ENCODE measurements at places on chromosomes 4 and X.

DNA sequence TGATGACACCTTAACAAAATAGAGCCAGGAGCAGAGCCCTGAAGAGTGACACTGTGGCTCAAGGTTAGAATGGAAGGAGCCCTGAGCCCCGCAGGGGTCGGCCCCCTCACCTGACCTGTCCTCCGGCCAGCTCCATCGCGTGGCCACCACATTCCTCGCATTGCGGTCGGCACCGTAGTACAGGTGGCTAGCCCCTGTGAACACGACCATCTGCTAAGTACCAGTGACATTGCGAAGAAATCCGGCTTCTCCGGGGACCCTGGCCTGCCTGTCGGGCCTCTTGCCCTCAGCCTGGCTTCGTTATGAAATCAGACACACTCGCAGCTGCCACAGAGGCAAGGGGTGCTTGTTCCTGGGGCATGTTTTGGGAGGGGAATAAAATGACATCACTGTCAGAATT is 179.0 kb downstream of the AFAP1 start:
- no peak for DNase-seq

DNA sequence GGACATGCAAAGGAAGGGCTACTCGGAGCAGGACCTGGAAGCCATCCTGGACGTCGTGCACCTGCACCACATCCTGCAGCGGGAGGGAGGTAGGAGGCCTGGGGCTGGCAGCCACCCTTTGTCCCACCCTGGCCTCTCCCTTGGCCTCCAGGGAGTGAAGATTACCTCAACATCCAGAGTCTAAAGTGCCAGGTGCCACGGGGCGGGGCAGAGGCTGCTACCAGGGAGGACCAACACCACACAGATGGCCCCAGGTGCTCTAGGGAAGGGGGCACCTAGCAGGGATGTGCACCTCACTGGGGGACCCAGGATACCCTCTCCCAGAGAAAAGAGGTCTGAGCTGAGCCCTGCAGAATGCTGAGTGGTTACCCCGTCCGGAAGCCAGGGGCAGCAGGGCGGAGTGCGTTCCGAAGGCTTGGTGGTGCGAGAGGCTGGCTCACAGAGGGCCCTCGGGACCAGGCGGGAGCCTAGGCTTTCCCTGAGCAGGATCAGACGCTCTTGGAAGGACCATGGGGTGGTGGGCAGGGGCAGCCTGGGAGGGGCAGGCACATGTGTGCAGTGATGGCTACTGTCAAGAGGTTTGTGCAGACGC is 16.1 kb downstream of the ABCD1 start:
- DNase-seq: no peak

DNA sequence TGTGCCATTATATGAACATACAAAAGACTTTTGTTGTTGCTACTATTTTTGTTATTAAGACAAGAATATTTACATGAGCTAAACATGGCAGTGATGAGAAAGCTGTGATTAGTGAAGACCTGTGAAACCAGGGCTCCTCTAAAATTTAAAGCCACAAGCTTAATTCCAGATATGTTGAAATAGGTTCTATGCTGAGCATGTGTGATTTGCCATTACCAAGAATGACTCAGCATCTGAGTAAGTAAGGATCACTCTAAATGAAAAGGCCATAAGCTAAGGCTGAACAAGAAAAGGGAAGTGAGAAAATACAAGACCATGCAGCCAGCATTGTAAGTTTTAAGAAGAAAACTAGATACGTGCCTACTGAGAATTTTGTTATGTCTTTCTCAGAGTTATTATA is 75.9 kb upstream of the CAMK2D start:
- no peak for DNase-seq

DNA sequence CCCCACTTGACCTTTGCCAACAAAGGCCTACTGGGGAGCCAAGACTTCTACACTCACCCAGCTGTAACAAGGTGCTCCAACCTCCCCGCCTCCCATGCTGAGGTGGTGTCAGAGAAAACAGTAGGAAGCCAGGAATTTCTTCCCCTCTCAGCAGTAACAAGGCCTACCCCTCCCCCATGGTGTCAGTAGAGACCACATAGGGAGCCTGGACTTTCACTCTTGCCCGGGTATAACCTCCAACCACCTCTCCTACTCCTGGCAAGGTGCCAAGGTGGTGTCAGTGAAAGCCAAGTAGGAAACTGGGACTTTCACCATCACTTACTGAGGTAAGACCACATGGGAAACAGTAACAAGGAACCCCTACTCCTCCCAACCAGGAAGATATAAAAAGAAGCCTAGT is 93.1 kb downstream of the SLC16A2 start:
- DNase-seq: no peak

- peak; percentile 2 for DNase-seq
These were observed 60.8 kb upstream of the CDKN2AIP start for GRCh38 chr4:183383606-183384005.

DNA sequence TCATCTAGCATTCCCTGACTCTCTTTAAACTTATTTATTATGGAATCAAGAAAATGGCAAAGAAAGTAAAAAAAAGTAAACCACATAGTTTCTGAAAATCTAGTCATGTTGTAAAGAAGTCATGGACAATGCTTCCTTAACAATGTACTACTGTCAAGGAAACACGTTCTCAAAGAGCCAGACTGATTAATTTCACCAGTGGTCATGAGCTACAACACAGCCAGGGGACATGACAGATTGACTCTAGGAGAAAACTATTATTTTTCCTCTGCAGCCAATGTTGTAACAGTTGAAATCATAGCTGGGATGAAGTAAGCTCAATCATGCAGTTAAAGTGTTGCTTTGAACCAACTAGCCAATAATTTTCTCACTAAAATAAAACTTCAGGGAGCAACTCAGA is 109.2 kb downstream of the MAPK10 start:
- no peak for DNase-seq

- no peak for DNase-seq
These were observed 65.3 kb downstream of the EGF start for GRCh38 chr4:109977854-109978501.

- DNase-seq: no peak
These were observed 417.7 kb downstream of the MAPK10 start for GRCh38 chr4:85942107-85942506.

GRCh38 chr4:60683357-60683756 is 516.8 kb upstream of the ADGRL3 start:
- DNase-seq: no peak

GRCh38 chr4:188665491-188666457 is 526.5 kb downstream of the TRIML1 start:
- DNase-seq: no peak

DNA sequence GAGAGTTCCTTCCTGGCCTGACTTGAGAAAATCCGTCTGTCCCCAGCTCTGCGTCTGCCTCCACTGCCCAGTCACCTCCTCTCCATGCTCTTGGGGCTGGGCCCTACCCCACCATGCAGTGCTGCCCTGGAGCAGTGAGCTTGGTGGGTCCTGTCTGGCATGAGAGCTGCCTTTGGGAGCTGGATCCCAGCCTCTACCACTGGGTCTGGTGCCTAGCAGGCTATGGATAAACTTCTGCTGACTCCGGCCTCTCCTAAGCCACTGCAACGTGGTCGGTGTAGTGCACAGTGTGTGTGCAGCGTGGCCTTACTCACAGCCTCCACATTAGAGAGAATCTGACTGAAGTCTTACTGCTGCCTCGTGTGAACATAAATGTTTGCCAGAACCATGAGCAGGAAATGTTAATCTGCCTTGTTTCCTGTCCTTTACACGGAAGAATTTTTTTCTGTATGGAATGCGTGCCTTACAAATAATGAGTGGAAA is 47.6 kb downstream of the HTT start:
- no peak for DNase-seq

DNA sequence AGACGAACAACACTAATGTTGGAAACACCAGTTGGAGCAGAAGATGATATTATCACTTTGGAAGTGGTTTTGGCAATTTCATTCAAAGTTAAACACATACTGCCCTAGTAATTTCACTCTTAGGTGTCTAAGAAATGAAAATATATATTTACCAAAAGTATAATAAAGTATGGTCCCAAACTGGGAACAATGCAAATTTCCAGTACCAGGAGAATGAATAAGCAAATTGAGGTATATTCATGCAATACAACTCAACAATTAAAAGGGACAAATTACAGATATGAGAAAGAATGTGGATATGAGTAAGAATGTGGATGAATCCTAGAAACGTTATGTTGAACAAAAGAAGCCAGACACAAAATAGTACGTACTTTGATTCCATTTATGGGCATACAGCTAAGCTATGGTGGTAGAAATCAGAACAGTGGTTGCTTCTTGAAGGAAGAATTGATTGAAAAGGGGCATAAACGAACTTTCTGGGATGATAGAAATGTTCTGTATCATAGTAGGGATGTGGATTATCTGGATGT is 10.0 kb downstream of the ELMOD2 start:
- DNase-seq: no peak

DNA sequence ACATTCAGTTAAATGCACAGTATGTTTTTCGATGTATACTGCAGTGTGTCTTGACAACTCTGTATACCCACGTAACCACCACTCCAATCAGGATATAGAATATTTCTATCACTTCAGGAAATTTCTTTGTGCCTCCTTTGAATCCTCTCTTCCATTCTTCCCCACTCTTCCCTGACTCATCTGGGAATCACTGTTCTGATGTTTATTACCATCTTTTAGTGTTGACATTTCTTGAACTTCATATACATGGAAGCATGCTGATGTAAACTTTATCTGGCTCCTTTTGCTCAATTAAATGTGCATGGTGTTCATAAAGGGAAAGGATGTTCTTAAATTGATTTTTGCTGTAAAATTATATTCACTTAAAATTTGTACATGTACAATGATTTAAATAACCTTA is 319.9 kb downstream of the PCDH7 start:
- no peak for DNase-seq

- no peak for DNase-seq
These were observed 215.5 kb upstream of the CNKSR2 start for GRCh38 chrX:21158678-21159077.

GRCh38 chr4:22129454-22130029 is 181.0 kb upstream of the KCNIP4 start:
- peak; percentile 31 for DNase-seq

- DNase-seq: no peak
These were observed 130.3 kb downstream of the ADGRA3 start for GRCh38 chr4:22385611-22386011.

GRCh38 chr4:10622728-10623127 is 61.8 kb downstream of the CLNK start:
- DNase-seq: no peak

- no peak for DNase-seq
These were observed 113.3 kb upstream of the ATP6AP2 start for GRCh38 chrX:40467454-40467853.

DNA sequence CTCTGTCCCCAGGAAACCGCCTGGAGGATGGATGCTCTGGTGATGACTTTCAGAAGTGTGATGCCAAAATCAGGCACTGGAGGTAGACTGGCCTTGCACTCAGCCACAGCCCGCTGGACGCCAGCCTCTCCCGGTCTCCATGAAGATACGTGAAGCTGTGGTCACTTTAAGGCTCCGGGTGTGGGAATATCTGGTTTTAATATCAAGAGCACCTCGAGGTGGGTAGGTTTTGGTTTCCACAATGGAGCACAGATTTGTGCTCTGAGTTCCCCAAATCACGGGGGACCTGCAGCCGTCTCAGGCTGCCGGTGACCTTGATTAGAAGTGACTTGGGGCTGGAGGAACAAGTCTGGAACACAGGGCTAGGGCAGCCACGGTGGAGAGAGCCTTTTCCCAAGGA is 6.8 kb upstream of the HMX1 start:
- DNase-seq: no peak

DNA sequence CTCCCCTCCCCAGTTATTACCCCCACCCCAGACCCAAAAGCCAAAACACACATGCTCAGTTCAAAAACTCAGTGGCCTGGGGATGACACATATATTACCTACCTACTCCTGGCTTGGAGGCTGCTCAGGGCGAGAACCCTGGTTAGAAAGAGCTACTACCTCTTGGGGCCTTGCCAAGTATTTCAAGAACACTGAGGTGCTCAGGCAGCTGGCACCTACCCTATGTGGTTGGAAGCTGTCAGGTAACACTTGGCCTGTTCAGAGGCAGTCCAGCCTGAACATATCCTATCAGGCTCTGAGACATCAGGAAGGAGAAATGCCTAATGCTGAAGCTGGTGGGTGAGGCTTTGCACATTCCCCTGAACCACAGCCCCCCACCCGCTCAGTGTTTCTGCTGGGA is 4.9 kb downstream of the BCAP31 start:
- DNase-seq: no peak

- no peak for DNase-seq
These were observed 10.3 kb downstream of the EGFL6 start for GRCh38 chrX:13579661-13580060.

DNA sequence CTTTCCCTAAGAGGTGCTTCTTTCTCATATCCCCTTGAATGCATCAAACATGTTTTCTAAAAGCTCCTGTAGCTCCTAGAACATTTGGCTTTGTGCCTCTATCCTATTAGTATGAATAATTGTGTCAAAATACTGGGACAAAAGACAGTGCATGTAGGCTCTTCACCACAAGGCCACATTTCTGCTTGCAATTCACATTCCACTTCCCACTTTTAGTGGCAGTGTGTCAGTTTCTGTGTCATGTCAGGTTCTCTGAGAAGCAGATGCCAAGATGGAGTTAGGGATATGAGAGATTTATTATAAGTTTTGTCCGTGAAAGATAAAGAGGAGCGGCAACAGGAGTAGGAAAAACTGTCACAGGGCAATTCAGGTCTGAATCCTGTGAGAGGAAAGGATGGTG is 61.3 kb upstream of the GPRIN3 start:
- DNase-seq: no peak
